ENCODE measurements at places on chromosomes 3 and 15.

DNA sequence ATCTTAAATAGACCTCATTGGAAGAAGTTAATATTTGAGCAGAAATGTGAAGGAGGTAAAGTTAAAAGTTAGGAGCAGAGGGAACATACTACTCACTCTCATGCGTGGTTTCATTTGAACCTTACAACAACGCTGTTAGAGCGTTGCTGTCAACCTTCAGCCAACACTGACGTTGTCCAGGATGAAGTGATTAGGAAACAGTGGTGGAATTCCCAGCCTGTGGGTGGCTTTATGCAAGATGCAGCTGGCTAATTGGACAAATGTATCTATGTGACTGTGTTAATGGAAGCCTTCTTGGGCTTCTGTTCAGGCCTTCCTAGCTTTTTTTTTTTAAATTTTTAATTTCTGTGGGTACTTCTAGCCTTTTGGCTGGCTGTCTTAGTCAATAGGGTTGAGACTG lies 40.5 kb downstream of the PTPRG start:
- DNase-seq = no peak

GRCh38 chr3:72739531-72740466 lies 108.4 kb downstream of the SHQ1 start:
- no peak for DNase-seq

DNA sequence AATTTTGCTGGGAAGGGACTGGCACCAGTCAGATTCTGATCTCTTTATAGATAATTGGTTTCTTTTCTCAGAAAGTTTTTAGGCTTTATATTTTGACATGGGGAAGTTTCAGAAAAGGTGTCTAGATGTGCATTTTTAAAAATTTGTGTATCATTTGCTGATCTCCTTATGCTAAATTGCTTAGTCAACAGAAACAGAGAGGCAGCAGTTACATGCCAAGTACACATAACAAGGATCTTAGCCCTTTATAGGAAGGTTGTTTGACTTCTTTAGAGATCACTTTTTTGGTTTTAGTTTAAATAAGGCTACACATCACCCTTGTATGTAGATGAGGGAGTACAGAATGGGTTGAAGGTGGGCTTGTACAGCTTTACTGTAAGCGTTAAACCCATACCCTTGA lies 53.5 kb downstream of the RAP2B start:
- no peak for DNase-seq

DNA sequence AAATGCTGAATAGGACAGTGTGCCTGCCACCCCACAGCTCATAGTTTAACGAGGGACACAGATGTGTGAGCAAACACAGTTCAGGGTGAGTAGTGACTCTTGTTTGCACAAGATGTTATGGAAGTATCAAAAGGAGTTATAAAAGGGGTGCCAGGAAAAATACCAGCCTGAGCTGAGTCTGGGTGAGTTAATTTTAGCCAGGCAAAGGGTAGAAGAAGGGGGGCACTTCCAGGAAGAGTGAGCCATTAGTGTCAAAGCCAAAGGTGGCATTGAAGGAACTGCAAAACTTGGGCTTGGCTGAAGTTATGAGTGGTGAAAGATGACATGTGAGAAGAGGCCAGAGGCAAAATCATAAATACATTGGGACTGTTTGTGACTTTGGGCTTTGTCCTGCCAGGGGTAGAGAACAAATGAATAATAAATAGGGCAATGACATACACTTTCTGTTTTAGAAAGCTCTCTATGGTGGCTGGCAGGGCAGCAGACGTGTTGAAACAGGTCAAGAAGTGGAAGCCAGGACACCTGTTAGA lies 1.9 kb upstream of the SPPL2A start:
- no peak for DNase-seq

GRCh38 chr3:50509715-50510114 lies 6.3 kb upstream of the CACNA2D2 start:
- no peak for DNase-seq

DNA sequence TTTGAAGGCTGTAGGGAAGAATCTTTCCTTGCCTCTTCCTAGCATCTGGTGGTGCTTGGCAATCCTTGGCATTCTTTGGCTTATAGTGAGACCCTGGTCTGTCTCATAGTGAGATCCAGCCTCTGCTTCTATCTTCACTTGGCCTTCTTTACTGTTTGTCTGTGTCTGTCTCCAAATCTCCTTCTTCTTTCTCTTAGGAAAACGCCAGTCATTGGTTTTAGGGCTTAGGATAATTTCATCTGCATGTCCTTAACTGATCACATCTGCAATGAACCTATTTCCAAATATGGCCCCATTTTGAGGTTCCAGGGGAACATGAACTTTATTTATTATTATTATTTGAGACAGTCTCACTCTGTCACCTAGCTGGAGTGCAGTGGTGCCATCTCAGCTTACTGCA lies 25.8 kb downstream of the KAT2B start:
- no peak for DNase-seq

DNA sequence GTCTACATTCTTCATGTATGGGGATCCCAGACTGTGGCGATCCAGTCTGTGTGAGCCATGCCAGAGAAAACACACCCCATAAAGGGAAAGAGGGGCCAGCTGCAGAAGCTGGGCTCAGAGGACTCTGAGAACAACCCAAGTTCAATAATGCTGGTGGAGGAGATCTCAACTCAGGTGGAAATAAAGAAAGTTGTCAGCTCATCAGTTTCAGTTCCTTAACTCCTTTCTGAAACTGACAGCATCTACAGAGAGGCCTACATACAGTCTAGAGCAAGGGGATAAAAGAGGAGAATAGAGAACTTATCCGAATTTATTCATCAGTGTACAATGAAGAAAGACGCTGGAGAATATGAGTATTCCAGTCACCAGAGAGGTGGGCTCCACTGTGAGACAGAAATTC lies 77.0 kb downstream of the NTRK3 start:
- DNase-seq = no peak

- DNase-seq = no peak
Observed at GRCh38 chr3:160205606-160206005, 19.6 kb upstream of the C3orf80 start.

DNA sequence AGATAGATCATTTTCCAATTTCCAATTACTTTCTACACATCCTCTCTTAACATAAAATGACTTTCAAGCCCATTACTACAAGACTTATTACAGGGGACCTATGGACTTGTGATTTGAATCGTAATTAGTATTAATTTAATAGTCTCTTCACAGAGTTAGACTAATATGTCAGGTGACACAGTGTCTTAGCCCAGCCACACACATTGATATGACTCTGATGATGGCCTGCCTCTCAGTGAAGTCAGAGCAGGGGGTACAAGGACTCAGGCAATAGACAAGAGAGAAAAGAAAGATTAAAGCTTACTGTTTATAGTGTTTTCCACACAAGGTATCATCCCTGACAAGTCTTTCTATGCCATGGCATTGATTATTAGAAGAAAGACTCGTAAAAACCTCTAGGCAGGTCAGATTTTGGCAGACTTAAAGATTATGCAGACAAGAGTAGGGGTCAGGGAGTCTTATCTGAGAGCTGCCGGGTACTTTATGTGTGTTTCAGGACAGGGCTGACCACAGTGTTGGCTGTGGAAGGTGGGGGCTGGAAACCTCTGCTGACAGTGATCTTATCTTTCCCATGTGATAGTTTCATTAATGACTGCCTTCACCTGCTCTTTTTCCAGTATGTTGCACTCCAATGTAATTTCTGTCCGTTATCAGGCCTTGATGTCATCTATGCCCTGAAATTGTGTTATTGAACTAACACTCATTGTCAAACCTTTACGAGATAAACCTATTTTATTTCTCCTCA lies 50.1 kb downstream of the B3GALNT1 start:
- no peak for DNase-seq

- DNase-seq = peak; percentile 39
Observed at GRCh38 chr3:101809178-101810021, 30.4 kb downstream of the NXPE3 start.
